Left lung (tissue), 14 donors: ENCODE measurements at places on chromosomes 1 and 21.

DNA sequence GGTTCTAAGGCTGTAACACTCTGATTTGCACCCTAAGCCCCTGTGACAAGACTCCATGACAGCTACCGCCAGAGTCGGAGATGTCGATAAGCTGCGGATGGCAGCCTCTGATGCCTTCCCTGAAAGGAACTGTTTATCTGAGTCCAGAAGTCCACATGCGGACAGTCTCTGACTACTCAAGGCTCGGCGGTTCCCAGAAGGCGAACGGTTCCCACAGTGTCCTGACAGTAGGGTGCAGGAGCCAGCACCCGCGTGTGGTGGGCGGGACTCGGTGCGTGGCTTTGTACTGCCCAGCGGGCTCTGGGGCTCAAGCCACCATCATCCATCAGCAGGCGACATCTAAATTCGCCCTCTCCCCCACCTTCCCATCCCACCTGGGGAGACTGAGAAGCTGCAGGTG is 30.7 kb downstream of the LRP8 start:
- DNase-seq, result no peak

GRCh38 chr1:67118191-67118590 is 16.6 kb downstream of the C1orf141 start:
- DNase-seq, result no peak

DNA sequence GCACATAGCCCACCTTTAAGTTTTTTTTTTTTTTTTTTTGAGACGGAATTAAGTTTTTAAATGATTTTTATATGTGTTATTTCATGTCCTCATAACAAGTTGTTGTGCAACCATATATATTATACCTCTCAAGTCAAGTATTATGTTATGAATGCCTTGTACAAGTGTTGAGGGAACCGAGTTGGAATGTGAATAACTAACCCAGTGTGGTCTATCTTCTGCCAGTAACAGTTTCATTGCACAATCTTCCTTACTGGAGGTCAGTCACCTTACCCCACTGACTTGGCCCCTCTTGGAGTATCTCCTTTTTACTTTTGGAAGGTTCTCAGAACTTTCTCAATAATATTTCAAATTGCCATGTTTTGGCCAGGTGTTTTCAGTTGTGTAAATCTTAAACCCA is 201.9 kb downstream of the CACNA1E start:
- no peak for DNase-seq

DNA sequence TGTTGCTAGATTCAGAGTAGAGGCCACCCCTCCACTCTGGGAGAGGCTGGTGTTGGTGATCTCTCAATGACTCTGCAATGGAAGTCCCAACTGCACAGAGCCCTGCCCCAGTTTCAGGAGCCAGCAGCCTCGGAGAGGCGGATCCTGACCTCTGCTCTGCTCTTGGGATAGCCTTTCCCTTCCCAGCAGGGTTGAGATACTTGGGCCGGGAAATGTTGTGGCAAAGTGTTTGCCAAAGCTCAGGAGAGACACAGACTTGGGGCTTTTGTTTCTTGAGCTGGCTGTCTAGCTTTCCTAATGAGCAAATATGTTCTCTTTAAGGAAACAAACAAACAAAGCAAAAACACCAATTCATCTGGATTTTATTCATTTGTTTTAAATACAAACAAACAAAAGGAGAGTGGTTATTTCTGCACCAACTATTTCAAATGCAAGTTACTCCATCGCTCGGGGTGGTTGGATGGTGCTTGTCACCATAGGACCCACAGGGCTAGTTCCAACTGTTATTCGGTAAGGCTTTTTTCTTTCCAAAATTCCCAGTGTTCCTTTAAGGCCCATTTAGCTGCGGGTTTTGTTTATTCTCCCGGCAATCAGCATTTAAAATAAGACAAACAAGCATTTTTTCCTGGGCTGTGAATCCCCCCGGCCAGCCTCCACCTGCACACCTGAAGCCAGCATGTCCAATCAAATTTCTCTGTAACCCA is 193.9 kb upstream of the LMO4 start:
- no peak for DNase-seq
